OCI-LY7 (cell line): ENCODE measurements at places on chromosomes 11 and 22.

GRCh38 chr11:10295064-10295901, 1.3 kb upstream of the SBF2 start:
- DNase-seq: no peak

DNA sequence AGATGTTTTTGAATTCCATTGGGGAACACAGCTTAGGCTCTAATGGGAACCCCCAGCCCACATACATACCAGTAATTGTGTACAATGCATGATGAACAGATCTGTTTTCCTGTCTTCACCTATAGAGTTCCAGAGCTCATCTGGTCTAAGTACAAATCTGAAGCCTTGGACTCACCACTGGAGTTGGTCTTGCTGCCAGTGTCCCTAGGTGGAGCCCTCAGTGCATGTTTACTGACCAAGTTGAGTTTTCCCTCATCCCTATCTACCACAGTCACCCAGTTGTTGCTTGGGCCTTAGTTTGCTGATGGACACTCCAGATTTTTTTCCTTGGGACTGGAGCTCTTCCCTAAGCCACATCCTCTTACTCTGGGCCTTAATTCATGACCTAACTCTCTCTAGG, 159.2 kb upstream of the DDI1 start:
- peak; percentile 20 for DNase-seq

DNA sequence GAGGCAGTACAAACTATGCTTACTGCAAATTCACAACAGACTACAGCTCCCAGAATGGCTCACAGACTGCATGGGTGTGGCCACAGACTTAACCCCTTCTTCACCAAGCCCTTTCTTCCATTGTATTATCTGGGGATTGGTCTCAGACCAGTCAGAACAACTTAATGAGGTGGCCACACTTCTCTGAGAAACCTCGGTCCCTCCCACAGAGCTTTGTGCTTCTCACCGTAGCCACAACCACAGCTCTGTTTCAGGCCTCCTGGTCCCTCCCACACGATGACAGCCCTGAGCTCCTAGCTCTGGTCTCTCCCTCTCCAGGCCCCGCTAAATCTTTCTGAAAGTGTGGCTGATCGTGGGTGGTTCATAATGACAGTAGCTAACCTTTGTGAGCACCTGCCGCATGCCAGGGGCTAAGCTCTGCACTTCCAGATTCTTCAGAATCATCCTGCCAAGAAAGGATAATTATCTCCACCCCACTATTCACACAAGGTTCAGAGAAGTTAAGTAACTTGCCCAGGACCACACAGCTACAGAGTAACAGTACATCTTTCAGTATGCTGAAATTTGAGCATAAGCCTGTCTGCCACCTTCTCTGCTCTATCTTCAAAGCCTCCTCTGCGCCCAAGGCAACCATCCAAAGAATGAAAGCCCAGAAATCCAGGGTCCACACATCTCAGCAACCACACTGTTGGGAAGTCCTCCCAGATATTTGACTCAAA, 5.4 kb downstream of the PDE2A start:
- no peak for DNase-seq

GRCh38 chr11:96744697-96745096, 354.9 kb downstream of the JRKL start:
- no peak for DNase-seq

- DNase-seq: no peak
Observed at GRCh38 chr11:36454941-36455631, 55.0 kb downstream of the TRAF6 start.

DNA sequence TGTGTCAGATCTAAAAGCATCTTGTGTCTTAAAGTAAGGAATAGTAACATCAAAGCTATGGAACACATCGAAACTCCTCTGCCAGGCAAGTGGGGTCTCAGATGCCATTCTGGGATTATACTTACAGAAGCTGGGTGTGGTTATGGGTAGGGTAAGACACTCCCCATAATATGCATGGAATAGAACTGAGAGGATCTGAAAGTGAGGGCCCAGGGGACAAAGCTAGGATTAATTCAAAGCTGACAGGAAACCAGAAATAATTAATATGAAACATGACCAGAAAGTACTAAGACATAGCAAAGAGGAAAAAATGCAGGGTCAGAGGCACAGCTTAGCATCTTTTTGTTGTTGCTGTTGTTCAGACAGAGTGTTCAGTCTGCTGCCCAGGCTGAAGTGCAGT, 40.2 kb upstream of the EED start:
- DNase-seq: peak; percentile 13

DNA sequence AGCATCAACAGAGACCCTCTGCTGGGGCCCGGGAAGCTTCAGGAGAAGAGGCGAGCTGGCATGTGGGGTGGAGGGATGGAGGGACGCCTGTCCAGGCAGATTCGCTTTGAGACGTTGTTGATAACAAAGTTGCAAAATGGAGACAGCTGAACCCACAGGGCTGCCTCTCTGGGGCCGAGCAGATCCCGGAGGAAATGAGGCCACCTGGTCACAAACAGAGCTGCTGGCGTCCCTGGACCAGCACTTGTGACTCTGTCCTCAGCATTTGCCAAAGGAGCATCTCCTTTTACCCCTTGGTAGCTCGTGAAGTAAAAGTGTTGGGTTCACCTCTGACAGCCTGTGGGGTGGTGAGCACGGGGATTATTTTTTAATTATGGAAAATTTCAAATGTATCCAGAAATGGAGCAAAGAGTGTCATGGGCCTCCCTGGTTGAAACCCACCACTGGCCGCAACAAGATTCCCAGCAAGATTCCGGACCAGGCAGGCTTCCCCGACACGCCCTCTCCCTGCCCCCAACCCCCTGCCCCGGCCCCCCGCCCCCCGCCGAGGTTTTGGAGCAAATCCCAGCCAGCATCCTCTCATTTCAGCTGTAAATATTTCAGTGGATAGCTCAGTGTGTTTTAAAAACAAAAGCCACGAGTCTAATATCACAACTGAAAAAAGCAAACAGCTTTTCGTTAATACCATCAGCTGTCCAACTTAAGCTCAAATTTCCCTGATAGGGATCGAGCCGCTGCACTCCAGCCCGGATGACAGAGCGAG, 20.3 kb downstream of the GRAMD4 start:
- DNase-seq: no peak

GRCh38 chr11:8002676-8003075, 15.5 kb downstream of the EIF3F start:
- no peak for DNase-seq
